ENCODE measurements at places on chromosomes 5 and 9.

GRCh38 chr9:92147030-92147851 is 32.0 kb upstream of the SPTLC1 start:
- peak; percentile 95 for DNase-seq

- DNase-seq = no peak
Measured at GRCh38 chr9:15191378-15191777, 115.6 kb downstream of the TTC39B start.

DNA sequence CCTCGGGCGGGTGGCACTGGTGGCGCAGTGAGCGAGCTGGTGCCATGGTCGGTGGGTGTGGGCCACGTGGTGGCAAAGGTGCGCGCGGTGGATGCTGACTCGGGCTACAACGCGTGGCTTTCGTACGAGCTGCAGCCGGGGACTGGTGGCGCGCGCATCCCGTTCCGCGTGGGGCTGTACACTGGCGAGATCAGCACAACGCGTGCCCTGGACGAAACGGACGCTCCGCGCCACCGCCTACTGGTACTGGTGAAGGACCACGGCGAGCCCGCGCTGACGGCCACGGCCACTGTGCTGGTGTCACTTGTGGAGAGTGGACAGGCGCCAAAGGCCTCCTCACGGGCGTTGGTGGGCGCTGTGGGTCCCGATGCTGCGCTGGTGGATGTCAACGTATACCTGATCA is 2.0 kb downstream of the PCDHA4 start:
- DNase-seq = no peak

DNA sequence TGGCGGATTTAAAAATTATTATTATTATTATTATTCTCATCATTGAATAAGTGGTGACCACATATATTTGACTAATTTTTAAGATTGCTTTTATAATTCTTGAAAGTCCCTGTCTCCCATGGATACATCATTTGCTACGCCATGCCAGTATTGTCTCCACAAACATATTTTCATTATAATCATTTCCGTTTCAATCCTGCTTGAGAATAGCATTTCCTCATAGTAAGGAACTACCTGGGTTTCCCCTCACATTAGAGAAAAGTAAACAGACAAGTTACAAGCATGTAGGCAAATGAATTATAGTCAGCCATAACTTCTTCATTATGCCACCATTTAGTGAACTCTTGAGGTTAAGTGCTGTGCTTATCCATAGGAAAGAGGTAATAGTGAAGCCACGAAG is 276.6 kb downstream of the NFIB start:
- DNase-seq = no peak

DNA sequence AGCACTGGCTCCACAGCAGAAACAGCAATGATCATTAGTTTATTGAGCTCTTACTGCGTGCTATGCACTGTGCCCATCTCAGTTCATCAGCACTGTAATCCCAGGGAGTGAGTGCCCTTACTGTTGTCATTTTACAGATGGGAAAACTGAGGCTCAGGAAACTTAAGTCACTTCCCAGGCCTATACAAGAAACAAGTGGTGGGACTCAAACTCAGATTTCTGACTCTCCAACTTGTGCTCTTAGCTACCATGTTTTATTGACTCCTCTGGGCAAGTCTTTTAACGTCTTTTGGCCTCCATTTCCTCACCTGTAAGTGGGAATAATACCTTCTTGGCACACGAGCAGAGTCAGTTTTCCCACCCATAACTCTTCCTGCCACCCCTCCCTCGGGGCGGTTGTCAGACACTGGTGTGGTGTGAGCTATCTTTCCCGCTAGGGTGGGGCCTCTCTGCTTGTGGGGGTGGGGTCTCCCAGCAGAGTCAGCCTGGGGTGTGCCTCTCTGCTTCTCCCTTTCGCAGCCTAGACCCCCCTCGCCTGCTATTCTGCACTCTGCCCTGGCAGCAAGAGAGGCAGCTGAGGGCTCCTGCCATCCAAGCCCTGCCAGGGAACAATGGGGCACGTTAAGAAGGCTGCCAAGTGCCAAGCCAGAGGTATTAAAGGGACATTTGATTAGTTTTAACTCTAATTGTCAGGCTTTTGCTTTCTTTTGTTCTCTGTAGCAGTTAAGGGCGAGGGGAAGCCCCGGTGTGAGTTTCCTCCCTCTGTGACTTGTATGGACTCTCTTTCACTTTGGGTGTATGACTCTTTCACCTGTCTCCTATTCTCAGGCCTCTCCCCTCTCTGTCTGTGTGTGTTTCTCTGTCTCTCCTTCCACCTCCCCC is 12.1 kb downstream of the GALNT10 start:
- no peak for DNase-seq

GRCh38 chr5:884345-885126 is 8.1 kb downstream of the BRD9 start:
- DNase-seq = no peak

All from EL (cell line).